ENCODE measurements at places on chromosomes 5 and 9. TPM values are rescaled to one million over a fixed set of nuclear protein-coding genes. Genes with fewer than 3 reads are reported as not detected.

Gene FAM169A
- total RNA-seq = 1.2 TPM

Gene GKAP1
- 13.8 TPM for total RNA-seq

Gene TTC16
- 0.11 TPM for total RNA-seq

Gene ZCCHC7
- total RNA-seq = 13.1 TPM

Gene GABRA1
- not detected for total RNA-seq

Gene C9orf78
- 59.1 TPM for total RNA-seq
